Mucosa of descending colon (tissue), 3 donors: ENCODE measurements at places on chromosomes 13 and 19. TPM values are rescaled to one million over a fixed set of nuclear protein-coding genes. Genes with fewer than 3 reads are reported as not detected.

Gene ZNF577
- total RNA-seq, result 9.7 TPM

Gene SHISA7
- 0.35 TPM for total RNA-seq

Gene IGFL2
- 0.53 TPM for total RNA-seq

Gene LINGO3
- total RNA-seq, result not detected

Gene HSPB6
- total RNA-seq, result 22.9 TPM

Gene PAK4
- 76.5 TPM for total RNA-seq

Gene CEACAM16
- total RNA-seq, result 0.17 TPM
